ENCODE measurements at places on chromosomes 1 and 21.
A peak's percentile ranks its signal among the peaks of the same experiment; 100 is the strongest.

DNA sequence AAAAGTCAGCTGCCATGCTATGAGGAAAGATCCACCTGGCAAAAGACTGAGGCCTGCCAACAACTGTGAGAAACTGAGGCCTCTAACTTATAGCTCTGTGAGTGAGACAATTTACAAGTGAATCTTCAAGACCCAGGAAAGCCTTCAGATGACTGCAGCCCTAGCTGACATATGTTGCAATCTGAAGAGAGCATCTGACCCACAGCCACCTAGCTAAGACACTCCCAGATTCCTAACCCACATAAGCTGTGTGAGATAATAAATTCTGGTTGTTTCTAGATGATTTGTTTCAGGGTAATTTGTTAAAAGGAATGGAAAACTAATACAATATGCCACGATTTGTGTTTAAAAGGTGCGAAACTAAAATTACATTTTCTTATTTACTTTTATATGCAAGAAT, 55.1 kb downstream of the HFM1 start:
- no peak for DNase-seq

DNA sequence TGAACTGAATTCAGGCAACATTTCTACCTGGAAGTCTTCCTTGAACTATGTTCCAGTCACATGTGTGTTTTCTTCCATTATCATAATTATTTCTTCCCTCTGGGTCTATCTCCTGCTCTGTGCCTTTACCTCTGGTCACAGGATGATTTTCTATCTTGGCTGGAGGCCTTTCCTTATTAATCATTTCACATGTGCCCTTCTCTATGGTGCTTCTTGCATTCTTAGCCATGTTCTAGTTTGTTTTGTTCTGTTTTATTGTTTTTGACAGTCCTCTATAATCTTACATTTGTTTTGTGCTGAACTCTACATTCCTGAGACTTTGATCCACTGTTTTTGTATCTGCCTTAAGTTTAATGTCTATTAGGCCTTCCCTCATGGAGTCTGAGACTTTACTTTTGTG, 51.0 kb downstream of the SGIP1 start:
- no peak for DNase-seq

- peak; percentile 85 for DNase-seq
Observed at GRCh38 chr1:220733086-220733601, 15.0 kb upstream of the MTARC2 start.

DNA sequence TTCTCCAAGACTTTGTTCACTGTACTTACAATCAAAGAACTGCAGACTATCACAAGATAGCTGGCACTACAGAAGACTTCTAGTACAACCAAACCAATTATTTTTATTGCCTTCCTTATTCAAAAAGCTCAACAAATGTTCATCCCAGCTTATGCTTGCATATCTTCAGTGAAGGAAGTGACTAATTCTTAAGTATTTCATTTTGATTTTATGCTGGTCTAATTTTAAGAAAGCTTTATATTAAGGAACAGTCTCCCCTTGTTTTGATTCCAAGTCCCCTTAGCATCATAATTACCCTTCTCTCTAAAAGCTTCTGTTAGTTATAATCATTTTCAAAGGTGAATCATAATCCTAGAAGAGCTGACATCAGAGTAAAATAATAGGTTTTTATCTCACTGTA, 132.9 kb downstream of the LRRIQ3 start:
- no peak for DNase-seq

GRCh38 chr1:197453376-197454058, 185.5 kb downstream of the CRB1 start:
- no peak for DNase-seq

GRCh38 chr1:205147191-205147835, 25.5 kb upstream of the RBBP5 start:
- no peak for DNase-seq

DNA sequence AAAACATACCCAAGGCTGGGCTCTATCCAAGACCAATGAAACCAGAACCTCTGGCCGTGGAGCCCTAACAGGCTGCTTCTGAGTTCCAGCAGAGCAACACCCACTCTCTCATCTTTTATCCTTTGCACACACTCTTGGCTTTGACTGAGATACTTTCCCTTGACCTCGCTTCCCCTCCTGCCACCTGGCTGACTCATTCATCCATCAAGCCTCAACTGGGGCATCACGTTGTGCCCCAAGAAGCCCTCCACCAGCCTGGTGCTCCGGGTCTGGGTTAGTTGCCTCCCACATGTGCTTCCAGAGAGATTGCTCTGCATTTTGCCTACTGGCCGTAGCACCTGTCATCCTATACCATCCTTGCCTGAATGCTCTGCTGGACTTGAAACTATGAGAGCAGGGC, 34.5 kb upstream of the SERBP1 start:
- DNase-seq: no peak

- DNase-seq: no peak
Observed at GRCh38 chr1:25487628-25488027, 55.8 kb upstream of the LDLRAP1 start.

DNA sequence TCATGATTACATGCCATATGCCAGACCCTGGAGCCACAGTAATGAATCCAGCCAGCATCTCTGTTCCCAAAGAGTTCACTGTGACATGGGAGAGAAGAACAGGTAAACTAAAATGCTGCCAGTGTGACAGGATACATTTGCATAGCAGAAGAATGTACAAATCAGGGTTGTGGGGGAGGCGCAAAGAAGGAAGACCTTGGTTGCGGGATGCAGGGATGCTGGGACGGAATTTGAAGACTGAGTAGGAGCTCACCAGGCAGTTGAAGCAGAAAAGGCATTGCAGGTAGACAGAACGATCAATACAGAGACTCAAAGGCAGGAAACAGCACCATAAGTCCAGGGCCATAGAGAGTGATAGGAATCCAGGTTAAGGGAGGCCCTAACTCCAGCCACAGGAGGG, 180.3 kb upstream of the ZC3H12A start:
- no peak for DNase-seq

- DNase-seq: no peak
Observed at GRCh38 chr1:176043537-176043936, 163.5 kb downstream of the COP1 start.

DNA sequence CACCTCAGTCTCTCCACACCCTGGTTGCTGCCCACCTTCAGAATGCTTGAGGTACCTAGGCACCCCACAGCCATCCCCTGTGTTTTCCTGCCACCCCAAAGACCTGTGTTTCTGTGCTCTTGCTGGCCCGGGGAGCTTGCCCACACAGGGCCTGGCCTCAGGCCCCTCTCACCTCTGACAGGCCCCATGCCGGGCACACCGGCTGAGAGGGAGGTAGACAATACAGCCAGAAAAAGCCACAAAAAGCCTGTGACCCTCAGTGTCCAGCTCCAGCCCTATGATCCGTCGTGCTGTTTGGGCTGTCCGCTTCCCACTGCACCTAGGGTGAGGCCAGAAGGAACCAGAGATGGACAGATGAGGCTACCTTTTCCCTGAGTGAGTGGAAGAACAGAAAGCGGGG, 11.4 kb downstream of the SEMA6C start:
- no peak for DNase-seq
